ENCODE measurements at places on chromosomes 1 and 21.

DNA sequence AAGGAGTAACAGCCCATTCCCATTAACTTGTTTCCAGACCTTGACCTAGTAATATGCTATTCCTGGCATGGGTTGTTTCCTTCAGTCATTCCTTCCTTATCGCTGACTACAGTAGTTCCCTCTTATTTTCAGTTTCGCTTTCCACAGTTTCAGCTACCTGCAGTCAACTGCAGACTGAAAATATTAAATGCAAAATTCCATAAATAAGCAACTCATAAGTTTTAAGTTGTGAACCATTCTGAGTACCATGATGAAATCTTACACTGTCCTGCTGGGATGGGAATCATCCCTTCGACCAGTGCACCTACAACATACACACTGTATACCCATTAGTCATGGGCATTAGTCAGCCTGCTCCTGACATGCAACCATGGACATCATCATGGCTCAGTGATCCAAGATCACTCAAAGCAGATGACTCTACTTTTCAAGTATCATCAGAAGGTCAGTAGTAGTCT lies 66.7 kb downstream of the CCDC30 start:
- DNase-seq: peak; percentile 4

DNA sequence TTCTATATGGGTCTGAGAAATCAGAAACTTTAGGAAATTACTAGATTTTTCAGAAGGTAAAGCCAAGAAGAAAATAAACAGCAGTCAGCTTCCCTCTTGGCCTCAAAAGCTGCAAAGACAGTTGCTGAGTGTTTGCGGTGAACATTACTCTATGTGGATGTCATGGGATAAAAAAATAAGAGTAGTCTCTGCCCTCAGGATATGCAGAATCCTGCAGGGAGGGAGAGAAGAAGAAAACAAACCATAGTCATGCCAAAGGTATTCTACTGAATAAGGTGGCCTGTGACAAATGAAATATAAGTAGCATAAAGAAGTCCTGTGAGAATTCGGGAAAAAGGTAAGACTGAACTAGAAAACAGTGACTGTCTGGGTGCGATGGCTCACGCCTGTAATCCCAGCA lies 19.0 kb downstream of the YARS1 start:
- peak; percentile 64 for DNase-seq

- DNase-seq: no peak
These were observed 16.8 kb downstream of the RAP1GAP start for GRCh38 chr1:21652101-21652936.

- peak; percentile 58 for DNase-seq
These were observed 105.1 kb downstream of the SEC16B start for GRCh38 chr1:177864538-177865305.

DNA sequence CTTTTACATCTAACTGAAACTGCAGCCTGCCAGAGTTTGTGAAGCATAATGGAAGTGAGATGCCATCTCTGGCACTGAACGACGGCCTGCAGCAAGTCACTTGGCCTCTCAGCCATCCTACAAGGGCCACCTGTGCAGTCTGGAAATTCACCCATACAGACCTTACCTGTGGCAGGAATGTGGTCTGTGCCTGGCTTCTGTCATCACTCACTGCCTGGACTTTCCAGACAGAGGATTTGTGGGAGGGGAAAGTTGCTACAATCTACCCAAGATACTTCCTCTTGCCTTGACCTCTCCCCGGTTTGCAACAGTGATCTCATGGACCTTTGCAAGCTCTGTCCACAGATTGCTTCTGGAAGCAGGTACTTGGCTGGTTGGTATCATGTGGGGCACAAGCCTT lies 58.4 kb upstream of the ATP1B1 start:
- DNase-seq: no peak

DNA sequence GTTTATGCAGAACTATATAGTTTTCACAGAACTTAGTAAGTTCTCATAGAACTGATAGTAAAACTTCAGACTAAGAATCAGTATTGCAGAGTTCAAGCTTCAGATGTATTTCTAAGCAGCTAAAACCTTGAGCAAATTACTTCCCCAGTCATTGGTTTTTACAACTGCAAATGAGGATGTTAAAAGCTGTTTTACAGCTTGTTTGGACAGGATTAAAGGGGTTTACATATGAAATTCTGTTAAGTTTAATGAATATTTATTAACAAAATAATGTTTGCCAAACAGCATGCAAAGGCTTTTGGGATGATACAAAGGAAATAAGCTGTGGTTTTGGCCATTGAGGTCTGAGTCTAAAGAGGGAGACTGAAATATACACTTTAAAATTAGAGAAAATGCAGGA lies 39.1 kb downstream of the CRB1 start:
- DNase-seq: no peak

DNA sequence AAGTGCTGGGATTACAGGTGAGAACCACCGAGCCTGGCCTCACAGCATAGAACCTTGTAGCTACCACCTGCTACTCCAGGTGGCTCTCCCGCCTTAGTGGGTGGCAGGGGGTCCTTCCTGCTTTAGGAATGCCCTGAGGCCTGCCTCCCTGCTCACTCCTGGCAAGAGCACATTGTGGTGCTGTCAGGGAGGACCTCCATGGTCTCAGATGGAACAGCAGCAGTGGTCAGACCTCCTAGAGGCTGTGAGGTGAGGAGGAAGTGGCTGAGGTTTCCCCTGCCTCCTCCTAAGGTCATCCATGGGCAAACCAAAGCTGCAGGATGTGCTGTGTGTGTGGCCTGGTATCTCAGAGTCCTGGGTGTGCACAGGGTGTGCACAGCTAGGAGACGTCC lies 6.7 kb downstream of the SOX13 start:
- DNase-seq: no peak

DNA sequence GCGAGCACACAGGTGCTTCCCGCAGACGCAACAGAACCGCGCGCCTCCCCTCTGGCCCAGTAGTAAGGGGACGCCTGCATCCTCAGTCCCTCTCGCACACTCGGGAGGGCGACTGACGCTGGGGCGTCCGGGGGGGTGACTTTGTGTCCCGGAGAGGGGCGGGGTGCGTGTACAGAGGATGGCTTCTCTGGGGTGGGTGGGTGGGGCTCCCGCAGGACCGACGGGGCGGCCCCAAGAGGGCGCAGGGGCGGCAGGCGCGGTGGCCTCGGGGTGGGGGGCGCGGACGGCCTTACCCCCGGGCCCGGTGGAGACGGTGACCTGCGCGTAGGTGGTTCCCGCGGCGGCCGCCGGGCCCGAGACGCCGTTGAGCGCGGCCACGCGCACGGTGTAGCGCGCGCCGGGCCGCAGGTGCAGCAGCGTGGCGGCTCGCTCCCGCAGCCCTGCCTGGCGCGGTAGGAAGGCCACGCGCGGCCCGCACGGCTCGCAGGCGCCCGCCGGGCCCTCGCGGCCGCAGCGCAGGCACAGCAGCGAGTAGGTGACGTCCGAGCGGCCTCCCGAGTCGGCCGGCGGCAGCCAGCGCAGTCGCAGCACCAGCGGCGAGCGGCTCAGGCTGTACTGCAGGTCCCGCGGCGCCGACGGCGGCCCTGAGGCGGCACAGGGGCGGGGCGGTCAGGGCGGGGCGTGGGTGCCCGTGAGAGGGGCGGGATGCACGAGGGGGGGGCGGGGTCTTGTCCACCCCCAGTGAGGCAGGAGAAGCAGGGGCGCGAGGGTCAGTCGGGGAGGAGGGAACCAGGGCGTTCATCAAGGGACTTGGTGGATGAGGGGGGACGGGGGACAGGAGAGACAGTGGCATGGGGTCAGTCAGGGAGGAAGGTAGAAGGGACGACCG lies 12.1 kb downstream of the EPHA10 start:
- no peak for DNase-seq

DNA sequence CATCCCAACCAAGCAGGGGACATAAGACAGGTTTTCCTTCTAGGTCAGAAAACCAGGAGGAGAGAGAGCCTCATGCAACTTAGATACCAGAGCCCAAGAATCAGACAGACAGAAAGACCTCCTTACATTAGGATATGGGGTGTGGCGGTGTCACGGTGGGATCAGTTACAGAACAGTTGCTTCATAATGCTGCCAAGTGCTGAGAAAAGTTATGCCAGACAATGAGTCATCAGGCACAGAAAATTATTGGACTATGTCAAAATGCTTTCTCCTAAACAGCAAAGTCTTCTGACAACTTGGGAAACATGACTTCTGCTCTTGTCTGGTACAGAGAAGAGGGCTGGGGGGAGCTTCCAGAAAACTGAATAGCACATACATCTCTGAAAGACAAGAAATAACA lies 1120.2 kb upstream of the TMPRSS15 start:
- DNase-seq: no peak

GRCh38 chr1:234721476-234722269 lies 111.7 kb upstream of the IRF2BP2 start:
- peak; percentile 71 for DNase-seq

DNA sequence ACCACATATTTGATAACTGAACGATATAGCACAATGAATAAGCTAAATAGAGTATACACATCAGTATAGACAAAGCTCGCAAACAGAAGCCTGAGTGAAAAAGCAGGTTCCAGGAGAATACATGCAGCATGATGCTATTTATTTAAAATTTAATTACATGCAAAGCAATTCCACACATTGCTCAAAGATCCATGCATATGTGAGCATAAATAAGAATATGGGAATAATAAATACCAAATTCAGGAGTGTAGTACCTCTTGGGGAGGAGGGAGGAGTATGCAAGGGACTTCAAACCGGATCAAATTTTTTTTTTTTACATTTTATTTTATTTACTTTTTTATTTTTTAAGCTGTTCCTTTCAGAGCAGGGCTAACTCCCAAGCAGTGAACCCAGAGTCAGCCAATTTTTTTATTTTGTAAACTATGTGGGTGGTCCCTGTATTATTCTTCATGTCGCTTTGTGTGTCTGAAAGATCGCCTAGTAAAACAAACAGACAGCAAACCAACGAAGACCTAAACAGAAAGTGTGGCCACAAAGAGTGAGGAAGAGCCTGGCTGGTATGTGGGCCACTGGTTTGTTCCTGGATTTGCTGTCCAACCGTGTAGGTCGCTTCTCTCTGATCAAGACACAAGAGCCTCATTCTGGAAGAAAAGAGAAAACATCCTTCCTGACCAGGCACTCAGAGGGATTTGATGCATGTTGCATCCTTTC lies 4.2 kb upstream of the SHISAL2A start:
- DNase-seq: no peak

GRCh38 chr1:203371288-203371687 lies 20.4 kb upstream of the FMOD start:
- DNase-seq: no peak

- DNase-seq: no peak
These were observed 27.9 kb upstream of the AGO1 start for GRCh38 chr1:35854989-35855700.

DNA sequence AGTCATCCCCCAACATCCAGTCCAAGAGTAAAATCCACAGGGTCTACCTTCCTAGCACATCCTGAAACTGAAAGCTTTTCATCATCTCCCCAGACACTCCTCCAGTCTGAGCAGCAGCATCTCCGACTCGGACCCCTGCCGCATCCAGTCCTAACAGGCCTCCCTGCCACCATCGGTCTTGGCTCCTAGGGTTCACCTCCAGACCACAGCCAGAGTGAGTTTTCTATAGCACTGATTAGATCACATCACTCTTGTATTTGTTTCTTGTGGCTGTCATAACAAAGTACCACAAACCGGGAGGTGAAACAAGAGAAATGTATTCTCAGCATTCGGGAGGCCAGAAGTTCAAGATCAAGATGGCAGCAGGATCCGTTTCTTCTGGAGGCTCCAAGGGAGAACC lies 187.8 kb downstream of the TOMM20 start:
- DNase-seq: no peak
